ENCODE measurements at places on chromosomes 1 and 21.

- no peak for DNase-seq
Observed at GRCh38 chr1:39047374-39048229, 21.5 kb downstream of the NDUFS5 start.

GRCh38 chr1:222979561-222979960 is 163.5 kb downstream of the TLR5 start:
- DNase-seq: no peak

DNA sequence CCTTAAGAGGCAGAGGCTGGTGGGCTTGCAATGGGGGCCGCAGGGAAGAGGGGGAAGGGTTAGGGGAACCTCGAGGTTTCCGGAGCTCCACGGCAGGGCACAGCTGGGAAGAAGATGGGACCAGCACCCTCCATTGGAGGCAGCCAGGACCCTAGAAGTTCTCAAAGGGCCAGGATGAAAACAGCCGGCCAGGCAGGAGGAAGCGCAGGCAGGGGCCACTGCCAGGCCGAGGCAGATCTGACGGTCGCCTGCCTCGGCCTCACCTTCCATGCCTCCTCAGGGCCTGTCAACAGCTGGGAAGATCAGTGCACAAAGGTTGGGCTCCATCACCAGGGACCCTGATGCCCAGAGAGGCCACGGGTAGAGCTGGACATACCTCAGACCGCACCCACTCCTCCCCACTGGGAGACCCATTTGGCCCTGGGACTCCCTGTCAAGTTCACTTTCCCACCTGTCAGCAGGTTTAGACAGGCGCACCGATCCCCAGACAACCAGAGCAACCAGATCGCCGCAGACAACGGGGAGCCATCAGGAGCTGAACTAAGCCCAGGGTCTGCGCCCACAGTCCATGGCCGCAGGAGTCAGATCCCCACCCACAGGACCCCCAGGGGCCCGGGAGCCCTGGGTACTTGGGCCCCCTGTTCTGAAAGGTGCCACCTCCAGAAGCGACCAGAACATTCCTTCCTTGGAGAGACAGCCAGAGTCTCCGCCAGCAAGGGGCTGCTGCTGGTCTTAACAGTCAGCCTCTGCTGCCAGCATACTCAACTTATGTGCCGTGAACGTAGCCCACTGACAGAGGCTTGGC is 2.2 kb downstream of the SLC19A1 start:
- no peak for DNase-seq

- no peak for DNase-seq
Observed at GRCh38 chr21:38139380-38140168, 117.2 kb upstream of the KCNJ15 start.

DNA sequence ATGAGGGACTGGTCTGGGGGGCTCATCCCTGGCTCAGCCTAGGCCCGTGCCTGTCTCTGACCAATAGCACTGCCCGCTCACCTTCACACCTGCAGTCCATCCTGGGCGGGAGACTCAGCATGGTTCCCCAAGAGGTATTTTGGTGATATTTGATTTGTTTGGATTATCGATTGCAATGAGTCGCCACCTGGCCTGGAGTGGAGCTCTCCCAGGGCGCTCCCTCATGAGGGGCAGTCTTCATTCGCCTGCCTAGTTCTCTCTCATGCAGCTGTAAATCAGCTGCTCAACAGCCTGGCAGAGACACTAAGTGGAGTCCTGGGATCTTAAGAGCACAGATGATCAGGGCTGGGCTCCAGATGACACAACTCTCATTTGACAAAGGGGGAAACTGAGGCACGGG is 90.1 kb upstream of the ACTL8 start:
- no peak for DNase-seq

DNA sequence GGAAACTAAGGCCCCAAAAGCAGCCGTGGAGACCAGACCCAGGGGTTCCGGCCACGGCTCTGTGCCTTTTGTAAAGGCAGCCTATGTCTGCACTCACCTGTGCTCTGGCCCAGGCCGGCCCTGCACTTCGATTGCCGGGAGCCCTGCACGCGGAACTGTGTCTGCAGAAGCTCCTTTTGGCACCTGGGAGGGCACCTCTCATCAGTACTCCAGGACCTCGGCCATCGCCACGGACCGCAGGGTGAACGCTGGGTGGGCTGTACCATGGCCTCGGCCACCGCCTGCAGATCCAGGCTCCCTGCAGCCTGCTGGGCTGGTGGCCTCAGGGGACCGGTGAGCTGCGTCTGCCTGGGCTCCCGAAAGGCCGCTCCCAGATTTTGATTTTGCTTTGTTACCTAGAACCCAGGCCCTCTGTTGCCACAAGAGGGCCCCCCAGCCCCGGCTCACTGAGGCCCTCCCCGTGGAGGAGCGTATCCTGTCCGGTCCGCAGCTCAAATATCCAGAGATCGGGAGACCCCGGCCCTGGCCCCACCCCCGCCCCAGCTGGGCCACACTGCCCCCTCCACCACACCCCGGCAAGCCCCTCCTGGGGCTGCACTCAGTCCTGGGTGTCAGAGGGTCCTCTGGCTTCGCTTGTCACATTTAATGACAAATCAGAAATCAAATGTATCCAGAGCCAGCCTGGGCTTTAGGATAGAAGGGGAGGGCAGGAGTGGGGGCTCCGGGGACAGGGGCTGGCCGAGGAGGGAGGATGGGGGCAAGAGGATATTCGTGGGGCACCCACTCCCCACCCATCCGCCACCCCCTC is 60.2 kb upstream of the PDE9A start:
- peak; percentile 56 for DNase-seq

DNA sequence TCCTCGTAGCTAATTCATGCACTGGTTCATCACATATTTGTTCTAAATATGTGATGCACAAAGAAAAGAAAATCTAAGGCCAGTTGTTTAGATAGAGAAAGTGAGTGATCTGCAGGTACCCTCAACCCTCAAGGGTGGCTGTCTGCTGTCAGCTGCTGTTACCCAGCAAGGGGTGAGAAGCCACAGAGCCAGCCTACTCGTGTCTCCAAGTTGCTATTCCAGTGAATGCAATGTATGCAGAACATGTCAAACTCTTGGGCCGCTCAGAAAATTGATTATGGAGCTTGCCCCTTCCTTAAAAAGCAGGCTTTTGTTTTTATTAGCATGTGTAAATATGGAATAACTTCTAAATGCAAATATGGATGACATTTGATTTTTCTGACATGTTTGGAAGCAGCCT is 336.3 kb upstream of the ST6GALNAC5 start:
- no peak for DNase-seq

GRCh38 chr1:56472860-56473259 is 106.5 kb downstream of the PLPP3 start:
- no peak for DNase-seq

GRCh38 chr1:152630596-152630995 is 7.7 kb upstream of the LCE3A start:
- DNase-seq: no peak

DNA sequence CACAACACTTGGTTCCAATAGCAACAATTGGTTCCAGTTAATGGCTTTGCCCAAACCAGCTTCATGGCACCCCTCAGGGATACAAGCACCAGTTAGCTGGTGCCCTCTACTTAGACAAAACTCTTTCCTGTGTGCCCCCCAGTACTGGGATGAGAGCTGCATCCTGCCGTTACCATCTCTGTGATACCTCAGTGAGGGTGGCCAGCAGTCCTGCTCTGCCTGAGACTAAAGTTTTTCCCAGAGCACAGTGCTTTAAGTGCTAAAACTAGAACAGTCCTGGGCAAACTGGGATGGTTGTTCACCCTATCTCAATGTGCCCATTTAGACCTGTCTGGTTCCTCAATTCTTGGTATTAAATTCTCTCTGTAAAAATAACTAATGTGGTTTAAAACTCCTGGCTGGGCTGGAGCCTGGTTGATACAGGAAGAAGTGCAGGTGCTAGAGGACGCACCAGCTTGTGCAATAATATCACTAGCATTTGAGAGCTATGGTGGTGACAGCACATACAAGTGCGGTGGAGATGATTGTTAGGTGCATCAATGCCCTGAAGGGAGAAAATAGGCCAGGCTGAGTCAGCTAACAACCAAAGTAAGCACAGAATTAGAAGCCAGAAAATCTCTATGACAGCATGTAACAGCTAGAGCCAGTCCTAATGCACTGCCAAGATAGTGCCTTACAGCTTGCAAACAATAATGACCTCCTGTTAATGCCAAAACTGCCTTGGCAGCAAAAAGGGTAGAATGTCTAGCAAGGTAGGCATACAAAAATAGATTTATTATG is 179.8 kb upstream of the GALNT2 start:
- DNase-seq: no peak

- no peak for DNase-seq
Observed at GRCh38 chr1:147717706-147718097, 42.7 kb downstream of the GJA5 start.

GRCh38 chr21:41576013-41576615 is 68.2 kb upstream of the TMPRSS2 start:
- no peak for DNase-seq

GRCh38 chr1:155016231-155016831 is 13.7 kb downstream of the ZBTB7B start:
- DNase-seq: no peak

GRCh38 chr1:154104433-154105082 is 50.3 kb downstream of the NUP210L start:
- no peak for DNase-seq

- DNase-seq: no peak
Observed at GRCh38 chr1:8629241-8630091, 188.0 kb downstream of the RERE start.

- DNase-seq: no peak
Observed at GRCh38 chr1:224493269-224493668, 58.7 kb upstream of the WDR26 start.
